Psoas muscle (tissue), 8 donors: ENCODE measurements at places on chromosomes 6 and 20. TPM values are rescaled to one million over a fixed set of nuclear protein-coding genes. Genes with fewer than 3 reads are reported as not detected.
A peak's percentile ranks its signal among the peaks of the same experiment; 100 is the strongest.

DNA sequence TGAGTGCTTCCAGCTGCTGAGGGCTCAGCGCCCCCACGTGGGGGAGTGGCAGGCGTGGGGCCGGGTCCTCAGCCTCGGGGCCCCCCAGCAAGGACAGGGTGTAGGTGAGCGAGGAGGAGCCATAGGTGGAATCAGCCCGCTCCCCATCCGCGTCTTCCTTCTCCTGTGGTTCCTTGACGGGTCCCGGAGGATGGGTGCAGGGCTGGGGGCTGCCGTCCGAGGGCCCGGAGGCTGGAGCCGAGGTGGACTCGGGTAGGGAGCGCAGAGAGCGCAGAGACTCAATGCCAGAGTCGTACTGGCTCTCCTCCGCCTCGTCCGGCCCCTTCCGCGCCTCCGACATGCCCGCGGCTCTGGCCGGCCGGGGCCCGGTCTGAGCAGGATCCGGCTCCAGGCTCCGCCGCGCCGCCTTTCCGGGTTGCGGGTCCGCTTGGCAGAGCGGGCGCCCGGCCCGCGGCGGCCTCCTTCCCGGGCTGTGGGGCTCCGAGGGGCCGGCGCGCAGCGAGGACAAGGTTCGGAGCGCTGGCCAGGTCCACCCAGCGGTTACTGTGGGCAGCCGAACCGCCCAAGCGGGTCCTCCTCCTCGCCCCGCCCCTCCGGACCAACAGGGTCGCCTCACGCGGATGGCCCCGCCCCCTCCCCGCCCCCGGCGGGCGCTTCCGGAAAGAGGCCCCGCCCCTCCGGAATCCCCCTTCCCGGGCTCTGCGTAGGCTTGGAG is at the start of gene NFKBIE:
NFKBIE (minus strand) TSS at position 545 of the 715 bp plus-strand sequence; CDS start at position 340, 205 bp downstream.
- DNase-seq = peak; percentile 97

DNA sequence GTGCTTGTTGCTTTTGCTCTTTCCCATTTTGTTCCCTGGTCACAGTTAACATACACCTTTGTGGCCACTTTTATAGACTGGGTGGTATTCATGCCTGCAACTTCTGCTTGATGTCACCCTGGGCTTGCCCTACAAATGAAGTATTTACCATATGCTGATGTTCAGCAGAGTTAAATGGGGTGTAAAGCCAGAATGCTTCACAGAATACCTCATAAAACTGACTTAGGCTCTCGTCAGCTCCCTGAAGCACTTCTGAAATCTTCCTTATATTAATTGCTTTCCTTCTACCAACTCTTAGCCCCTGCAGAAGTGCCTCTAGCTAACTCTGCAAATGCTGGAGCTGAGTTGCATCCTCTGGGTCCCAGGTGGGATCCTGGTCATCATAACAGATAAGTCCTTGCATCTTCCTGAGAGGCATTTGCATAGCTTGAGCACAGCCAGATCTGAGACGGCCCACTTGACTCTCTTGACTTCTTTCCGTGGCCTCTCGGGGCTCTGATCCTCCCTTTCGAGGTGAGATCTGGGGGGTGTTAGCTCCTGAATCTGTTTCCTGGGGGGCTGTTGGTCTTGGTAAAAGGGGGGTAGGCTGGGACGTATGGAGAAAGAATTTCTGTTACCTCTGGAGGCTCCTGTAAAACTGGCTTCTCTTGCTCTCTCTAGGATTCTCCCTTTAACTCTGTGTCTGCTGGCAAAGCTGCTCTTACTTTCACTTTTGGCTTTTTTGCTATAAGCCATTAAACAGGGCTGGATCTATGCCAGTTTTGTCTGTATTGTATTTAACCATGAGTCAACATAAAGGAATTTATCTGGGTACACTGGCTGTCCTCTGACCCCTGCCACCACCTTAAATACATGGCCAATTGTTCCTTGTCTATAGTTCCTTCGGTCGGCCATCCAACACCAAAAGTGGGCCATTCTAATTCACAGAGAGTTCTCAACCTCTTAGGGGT is 223.0 kb upstream of the SYNCRIP start:
- DNase-seq = no peak

- DNase-seq = no peak
Measured at GRCh38 chr20:400454-401275, 7.4 kb upstream of the RBCK1 start.

- DNase-seq = no peak
Measured at GRCh38 chr20:50085481-50086365, 27.2 kb downstream of the UBE2V1 start.

DNA sequence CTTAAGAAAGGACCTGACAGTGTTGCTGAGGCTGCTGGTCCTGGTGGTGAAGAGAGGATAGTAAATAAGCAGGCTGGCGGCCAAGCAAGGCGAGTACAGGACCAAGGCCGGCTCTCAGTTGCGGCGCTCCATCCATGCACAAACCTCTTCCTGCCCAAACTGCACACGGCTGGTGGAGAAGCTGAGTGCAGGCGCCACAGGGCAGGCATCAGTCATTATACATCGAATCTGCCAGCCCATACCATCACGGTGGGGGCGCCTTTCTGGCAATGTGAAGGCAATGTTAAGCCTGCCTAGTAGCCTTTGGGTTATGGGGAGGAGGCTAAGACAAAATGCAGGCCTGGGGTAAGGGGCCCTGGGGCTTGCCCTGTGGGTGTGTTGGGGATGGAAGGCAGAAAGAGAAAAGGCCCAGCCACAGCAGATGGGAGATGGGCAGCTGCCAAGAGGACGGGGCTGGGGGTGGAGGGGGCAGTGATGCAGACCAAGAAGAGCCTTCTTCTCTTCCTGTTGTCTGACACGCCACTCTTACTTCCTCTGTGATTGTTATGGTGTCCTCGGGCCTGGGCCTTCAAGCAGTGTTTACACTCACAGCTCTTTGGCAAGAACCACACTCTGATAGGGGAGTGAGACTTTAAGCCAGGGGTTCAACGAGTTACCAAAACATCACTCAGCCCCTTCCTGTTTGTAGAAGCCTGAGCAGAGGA is 20.3 kb upstream of the KCNK16 start:
- no peak for DNase-seq

DNA sequence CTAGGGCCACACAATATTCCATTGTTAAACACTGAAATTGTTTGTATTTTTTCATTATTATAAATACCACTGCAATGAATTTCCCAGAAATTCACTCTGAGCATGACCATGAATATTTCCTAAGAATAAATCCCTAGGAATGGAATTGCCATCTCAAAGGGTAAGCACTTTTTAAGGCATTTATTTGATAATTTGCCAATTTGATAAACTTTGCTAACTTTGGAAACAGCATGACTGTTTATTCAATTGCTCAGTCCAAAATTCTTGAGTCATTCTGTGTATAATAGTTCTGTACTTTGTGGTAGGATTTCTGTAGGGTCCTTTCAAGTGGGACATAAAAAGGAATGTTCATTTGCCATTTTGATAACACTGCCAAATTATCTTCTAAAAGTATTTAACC is 44.2 kb upstream of the TOX2 start:
- no peak for DNase-seq

LPA gene
- not detected for total RNA-seq
